ENCODE measurements at places on chromosomes 12 and 14. TPM values are rescaled to one million over a fixed set of nuclear protein-coding genes. Genes with fewer than 3 reads are reported as not detected.

GRCh38 chr12:62135553-62136200, 124.5 kb upstream of the USP15 start:
- no peak for DNase-seq

DNA sequence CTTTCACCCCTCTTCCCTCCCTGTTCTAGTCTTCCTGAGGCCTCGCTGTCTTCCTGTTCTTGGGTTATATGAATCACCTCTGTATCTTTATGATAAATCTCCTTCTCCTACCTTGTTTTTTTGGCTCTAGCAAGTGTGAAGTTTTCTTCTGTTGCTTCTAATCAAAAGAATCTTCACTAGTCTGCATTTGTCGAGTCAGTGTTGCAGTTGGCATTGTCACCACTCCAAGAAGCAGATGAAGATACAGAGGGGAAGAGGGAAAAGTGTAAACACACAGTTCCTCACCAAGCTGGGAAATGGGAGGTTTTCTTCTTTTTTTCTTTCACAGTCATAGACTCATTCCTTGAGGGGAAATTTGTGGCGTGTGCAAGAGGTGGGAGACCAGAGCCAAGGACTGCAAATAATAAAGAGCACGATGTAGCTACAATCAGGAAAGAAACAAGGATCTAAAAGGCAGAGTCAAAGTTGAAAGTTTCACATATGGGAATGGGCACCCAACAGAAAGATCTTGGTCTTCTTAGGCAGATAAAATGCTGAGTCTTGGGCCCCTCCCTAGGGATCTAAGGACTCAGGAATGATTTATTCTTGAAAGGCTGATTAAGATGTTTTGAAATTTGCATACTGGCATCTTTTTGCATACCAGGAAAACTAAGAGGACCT, 22.2 kb upstream of the PRICKLE1 start:
- DNase-seq = no peak

BDKRB1 gene
- total RNA-seq = 3.4 TPM

DNA sequence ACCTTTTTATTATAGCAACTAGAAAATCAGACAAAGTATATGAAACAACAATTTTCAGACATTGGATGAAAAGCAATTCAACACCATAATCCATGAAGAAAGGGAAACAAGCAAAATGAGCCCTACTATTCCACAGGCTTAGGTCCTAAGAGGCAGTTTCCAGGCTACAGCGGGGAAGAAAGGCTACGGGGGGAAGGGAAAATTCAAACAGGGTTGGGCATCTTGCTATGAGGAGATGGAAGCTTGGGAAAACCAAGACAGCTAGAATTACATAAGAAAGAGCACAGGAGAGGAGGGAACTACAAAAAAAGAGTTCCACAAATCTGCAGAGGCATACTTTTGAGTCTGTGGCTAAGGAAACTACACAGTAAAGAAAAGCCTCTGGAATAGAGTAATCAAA, 356.0 kb upstream of the CLEC14A start:
- DNase-seq = no peak

NANOG gene
- not detected for total RNA-seq

PLA2G1B gene
- not detected for total RNA-seq

Measured in Peyer's patch (tissue), 4 donors.